GM23338 (cell line): ENCODE measurements at places on chromosomes 7 and 10. TPM values are rescaled to one million over a fixed set of nuclear protein-coding genes. Genes with fewer than 3 reads are reported as not detected.

The ASB10 gene
- not detected in 2 replicates for total RNA-seq

The TMEM178B gene
- 9.4 and 15.6 TPM in 2 replicates for total RNA-seq

The PMPCB gene
- total RNA-seq = 90.0 and 105 TPM in 2 replicates

The RABGEF1 gene
- total RNA-seq = 15.7 and 17.5 TPM in 2 replicates

The MRC1 gene
- total RNA-seq = 0.04 TPM in 1 of 2 replicates, not detected in the other

The MBL2 gene
- total RNA-seq = not detected in 2 replicates

The MYO3A gene
- 7.2 and 10.7 TPM in 2 replicates for total RNA-seq

The PAX2 gene
- not detected in 2 replicates for total RNA-seq

The PPA1 gene
- total RNA-seq = 135 and 178 TPM in 2 replicates

The DKK1 gene
- not detected in 2 replicates for total RNA-seq

The PLAU gene
- 13.3 and 14.5 TPM in 2 replicates for total RNA-seq

The IQUB gene
- total RNA-seq = 1.1 and 1.6 TPM in 2 replicates

The OPALIN gene
- total RNA-seq = not detected in 2 replicates

The PLAC9 gene
- total RNA-seq = 0.89 and 1.1 TPM in 2 replicates

The ANKRD1 gene
- total RNA-seq = not detected in 2 replicates

The C10orf53 gene
- not detected in 2 replicates for total RNA-seq

The PON1 gene
- 0.69 and 1.5 TPM in 2 replicates for total RNA-seq

The IGFBP3 gene
- 8.2 and 11.2 TPM in 2 replicates for total RNA-seq

The VWDE gene
- total RNA-seq = 35.3 and 45.5 TPM in 2 replicates

The CALHM1 gene
- 0.93 TPM in 1 of 2 replicates, not detected in the other for total RNA-seq

The MARCHF5 gene
- 14.2 and 15.6 TPM in 2 replicates for total RNA-seq

The LBX1 gene
- total RNA-seq = not detected in 2 replicates

The ACTL6B gene
- 0.69 TPM in 1 of 2 replicates, not detected in the other for total RNA-seq

The CLRN3 gene
- not detected in 2 replicates for total RNA-seq

The DCLRE1A gene
- total RNA-seq = 13.5 and 13.8 TPM in 2 replicates

The MOGAT3 gene
- total RNA-seq = 0.85 TPM in 1 of 2 replicates, not detected in the other
